Activated T-cell treated with anti-CD3 and anti-CD28 coated beads, Interleukin-2, amount 50 U/mL, for 72 hours (primary cell): ENCODE measurements at places on chromosomes 1 and 21.
A peak's percentile ranks its signal among the peaks of the same experiment; 100 is the strongest.

- no peak overlapping the region for H3K4me3 ChIP-seq
- no peak for DNase-seq
- peaks cover 7% of the 10 kb centered on the region for H3K4me1 ChIP-seq
- H3K27ac ChIP-seq: no peak overlapping the region
These were observed 1.4 kb upstream of the PTGFRN start for GRCh38 chr1:116908266-116908665.

DNA sequence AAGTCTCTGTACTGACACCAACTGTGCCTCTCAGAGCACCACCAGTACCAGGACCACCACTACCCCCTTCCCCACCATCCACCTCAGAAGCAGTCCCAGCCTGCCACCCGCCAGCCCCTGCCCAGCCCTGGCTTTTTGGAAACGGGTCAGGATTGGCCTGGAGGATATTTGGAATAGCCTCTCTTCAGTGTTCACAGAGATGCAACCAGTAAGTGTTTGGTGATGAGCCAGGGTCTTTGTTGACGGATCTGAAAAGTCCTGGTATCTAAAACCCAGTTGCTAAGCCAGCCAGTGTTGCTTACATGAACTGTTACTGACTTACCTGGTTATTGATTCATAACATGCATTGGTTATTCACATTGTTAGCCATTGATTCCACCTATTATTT is 1.1 kb downstream of the C1orf56 start:
- H3K27me3 ChIP-seq: no peaks in the 10 kb centered on the region
- H3K4me1 ChIP-seq: peaks cover 25% of the 10 kb centered on the region
- DNase-seq: no peak
- H3K36me3 ChIP-seq: peaks cover 3% of the 10 kb centered on the region
- peak overlapping the region; percentile 85 for H3K27ac ChIP-seq

DNA sequence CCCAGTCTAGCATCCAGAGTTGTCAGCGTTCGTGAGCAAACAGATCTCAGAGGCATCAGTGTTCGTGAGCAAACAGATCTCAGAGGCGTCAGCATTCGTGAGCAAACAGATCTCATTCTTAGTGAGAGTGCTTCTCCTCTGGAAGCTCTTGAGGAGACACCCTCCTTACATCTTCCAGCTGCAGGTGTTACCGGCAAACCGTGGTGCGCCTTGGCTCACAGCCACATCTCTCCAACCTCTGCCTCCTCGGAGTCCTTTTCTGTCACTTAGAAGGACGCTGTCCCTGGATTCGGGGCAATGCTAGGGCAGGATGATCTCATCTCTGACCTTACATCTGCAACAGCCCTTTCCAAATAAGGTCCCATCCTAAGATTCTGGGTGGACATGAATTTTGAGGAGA is 14.6 kb upstream of the UMODL1 start:
- H3K4me1 ChIP-seq: peaks cover 12% of the 10 kb centered on the region
- H3K27ac ChIP-seq: no peak overlapping the region
- no peak for DNase-seq

DNA sequence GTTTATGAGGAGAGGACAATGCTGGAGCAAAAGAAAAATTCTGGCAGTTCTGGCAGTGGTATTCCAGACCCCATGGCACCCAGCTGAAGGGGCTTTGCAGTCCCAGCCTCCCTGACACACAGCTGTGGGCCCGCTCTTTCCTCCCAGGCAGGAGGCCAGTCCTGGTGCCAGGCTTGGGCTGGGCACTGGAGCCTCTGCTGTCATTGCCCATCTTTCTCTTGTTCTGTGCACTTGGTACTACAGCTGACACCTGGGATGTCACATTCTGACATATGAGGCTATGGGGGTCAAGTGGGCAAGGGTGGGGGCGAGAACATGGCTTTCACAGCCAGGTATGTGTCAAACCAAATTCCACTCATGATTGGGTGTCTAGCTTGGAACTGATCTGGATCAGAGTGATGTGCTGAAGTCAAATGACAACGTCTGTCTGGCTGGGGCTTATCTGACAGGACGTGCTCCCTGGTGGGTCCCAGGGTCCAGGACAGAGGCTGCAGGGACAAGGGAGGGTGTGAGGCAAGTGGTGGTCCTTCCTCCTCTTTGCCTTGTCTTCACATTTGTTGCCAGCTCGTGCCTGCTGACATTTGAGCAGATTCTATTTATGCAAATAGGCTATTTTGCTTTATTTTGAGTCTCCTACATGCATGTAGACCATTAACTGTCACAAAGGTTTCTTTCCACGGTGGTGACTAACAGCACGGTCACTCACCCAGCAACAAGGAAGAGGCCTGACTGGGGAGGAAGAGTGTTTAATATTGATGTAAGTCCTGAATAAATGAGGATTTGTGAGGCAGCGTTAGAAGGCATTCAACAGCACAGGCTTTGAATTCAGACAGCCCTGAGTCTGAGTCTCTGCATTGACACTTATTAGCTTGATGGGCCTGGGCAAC is 336.3 kb downstream of the PBX1 start:
- H3K4me1 ChIP-seq: no peaks in the 10 kb centered on the region
- DNase-seq: no peak
- no peaks in the 10 kb centered on the region for H3K36me3 ChIP-seq
- no peak overlapping the region for H3K27ac ChIP-seq
- H3K27me3 ChIP-seq: no peaks in the 10 kb centered on the region

- H3K36me3 ChIP-seq: no peaks in the 10 kb centered on the region
- no peak for DNase-seq
- H3K27ac ChIP-seq: no peak overlapping the region
- no peaks in the 10 kb centered on the region for H3K27me3 ChIP-seq
These were observed 11.6 kb downstream of the GJA5 start for GRCh38 chr1:147748676-147749350.

- H3K27me3 ChIP-seq: peaks cover 6% of the 10 kb centered on the region
- no peak for DNase-seq
- H3K36me3 ChIP-seq: no peaks in the 10 kb centered on the region
- H3K4me1 ChIP-seq: peaks cover 6% of the 10 kb centered on the region
- no peak overlapping the region for H3K27ac ChIP-seq
These were observed 92.8 kb downstream of the PIK3R3 start for GRCh38 chr1:46039571-46040052.

DNA sequence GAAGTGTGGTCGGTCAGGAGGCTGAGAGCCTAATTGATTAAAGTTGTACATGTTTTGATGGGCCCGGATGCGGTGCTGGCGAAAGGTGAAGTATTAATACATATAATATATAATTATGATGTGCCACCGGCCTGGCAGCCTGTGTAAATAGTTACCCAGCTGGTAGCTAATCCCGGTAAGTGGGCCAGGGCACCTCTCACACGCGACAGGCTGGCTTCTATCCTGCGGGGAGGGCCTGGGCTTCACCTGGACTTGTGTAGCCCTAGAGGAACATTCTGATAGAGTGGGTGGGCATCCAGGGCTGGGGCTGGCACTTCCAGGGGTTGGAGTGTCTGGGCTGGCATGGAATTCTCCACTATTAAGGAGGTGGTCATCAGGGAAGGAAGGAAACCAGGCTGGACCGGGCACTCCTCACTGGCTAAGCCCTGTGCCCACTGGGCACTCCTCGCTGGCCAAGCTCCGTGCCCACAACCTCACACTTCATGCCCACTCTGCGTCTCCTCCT is 48.3 kb downstream of the IGSF21 start:
- H3K27me3 ChIP-seq: no peaks in the 10 kb centered on the region
- H3K4me1 ChIP-seq: no peaks in the 10 kb centered on the region
- no peak for DNase-seq

GRCh38 chr1:11613347-11613746 is 40.9 kb downstream of the FBXO2 start:
- DNase-seq: no peak
- no peaks in the 10 kb centered on the region for H3K36me3 ChIP-seq
- no peaks in the 10 kb centered on the region for H3K4me1 ChIP-seq
- H3K4me3 ChIP-seq: no peak overlapping the region
- no peak overlapping the region for H3K27ac ChIP-seq
- H3K27me3 ChIP-seq: peaks cover 6% of the 10 kb centered on the region

DNA sequence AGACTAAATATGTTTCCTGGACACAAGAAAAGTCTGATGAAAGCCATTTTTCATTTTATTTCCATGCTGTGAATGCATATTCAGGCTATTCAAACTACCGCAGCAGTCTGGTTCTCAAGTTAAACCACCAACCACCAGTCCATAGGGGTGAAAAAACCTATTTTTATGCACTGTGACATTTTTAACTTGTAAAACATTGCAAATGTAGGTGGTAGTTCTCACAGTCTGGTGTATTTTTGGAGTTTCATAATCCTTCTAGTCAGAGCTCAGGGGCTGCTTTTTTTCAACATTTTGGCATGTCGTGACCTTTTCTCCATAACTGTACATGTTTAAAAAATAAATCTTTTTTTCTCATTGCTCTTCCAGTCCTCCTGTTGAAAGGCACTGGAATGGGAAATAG is 907.6 kb upstream of the ADGRL2 start:
- H3K36me3 ChIP-seq: no peaks in the 10 kb centered on the region
- H3K4me3 ChIP-seq: no peak overlapping the region
- no peaks in the 10 kb centered on the region for H3K27me3 ChIP-seq
- DNase-seq: no peak

DNA sequence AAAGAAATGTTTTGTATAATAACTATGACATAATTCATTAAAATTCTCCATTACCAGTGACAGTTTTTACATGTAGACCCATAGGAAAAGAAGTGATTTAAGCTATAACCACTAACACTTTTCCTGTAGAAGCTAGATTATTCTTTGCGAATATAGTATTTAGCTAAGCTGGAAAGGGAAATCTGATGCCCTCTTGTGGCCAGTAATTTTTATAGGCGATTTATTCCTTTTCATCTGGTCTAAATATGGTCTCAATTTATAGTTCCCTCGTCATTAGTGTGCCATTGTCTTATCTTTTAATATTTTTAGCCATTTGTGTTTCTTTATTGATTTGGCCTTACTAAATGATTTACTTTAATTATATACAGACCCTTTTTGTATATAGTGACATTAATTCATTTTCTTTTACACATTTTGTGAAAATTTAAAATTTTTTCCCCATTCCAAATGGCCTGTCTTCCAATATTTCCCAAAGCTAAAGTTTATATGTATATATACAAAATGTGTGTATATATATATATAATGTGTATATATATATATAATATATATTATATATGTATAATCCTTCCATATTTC is 26.7 kb downstream of the BTG3 start:
- DNase-seq: peak; percentile 4
- no peak overlapping the region for H3K4me3 ChIP-seq
- H3K36me3 ChIP-seq: no peaks in the 10 kb centered on the region
- H3K27ac ChIP-seq: no peak overlapping the region
- H3K4me1 ChIP-seq: no peaks in the 10 kb centered on the region

DNA sequence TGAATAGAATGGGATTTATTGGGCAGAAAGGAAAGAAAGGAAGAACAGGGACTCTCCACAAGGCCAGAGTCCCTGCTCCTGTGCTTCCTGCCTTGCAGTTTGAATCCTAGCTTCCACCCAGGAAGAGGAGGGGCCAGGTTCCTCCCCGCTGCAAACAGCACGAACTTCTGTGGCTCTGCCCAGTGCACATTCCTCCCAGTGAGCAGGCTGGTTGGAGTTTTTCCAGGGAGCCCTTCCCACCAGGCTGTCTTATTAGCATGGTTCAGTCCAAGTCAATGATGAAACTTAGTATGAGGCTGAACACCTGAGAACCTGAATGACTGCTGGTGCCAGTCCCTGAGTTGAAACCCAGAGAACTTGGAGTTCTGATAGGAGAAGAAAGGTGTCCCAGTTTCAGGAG is 247.2 kb downstream of the DUSP10 start:
- no peak overlapping the region for H3K27ac ChIP-seq
- H3K4me3 ChIP-seq: no peak overlapping the region
- no peaks in the 10 kb centered on the region for H3K4me1 ChIP-seq
- no peaks in the 10 kb centered on the region for H3K36me3 ChIP-seq
- no peak for DNase-seq

- peaks cover 1% of the 10 kb centered on the region for H3K36me3 ChIP-seq
- H3K4me1 ChIP-seq: peaks cover 63% of the 10 kb centered on the region
- DNase-seq: peak; percentile 26
- H3K27ac ChIP-seq: peak overlapping the region; percentile 86
- no peaks in the 10 kb centered on the region for H3K27me3 ChIP-seq
These were observed 1.9 kb downstream of the ADARB1 start for GRCh38 chr21:45076245-45076711.

- no peaks in the 10 kb centered on the region for H3K4me1 ChIP-seq
- H3K36me3 ChIP-seq: no peaks in the 10 kb centered on the region
- peak; percentile 24 for DNase-seq
These were observed 26.5 kb upstream of the RPL11 start for GRCh38 chr1:23664837-23665795.

- H3K27me3 ChIP-seq: no peaks in the 10 kb centered on the region
These were observed 225.4 kb downstream of the SMYD3 start for GRCh38 chr1:246281639-246282038.

DNA sequence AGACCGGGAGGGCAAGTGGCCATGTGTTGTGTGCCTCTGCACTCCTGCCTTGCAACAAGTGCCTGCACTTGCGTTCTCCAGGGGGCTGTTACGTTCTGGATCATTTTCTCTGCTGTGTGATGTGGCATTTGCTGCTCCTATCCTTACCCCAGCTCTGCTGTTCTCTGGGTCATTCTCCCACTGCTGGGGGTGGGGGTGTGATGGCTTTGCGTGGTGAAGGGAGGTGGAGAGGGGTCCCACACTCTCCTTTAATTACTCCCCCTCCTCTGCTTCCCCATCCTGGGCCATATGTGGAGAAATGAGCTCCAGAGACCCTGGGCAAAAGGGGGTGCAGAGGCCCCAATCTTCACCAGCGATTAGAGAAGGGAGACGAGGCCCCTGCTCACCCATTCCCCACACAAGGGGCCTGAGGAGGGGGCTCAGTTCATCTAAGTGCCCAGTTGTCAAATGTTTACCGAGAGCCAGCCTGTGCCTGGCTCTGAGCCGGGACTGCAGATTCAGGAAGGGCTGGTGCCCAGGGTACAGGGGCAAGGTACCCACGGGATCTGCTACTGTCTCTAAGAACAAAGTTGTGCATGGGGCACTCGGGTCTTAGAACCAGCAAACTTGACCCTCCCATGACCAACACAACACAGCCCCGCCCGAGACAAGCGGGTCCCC is 355.4 kb downstream of the PTPRU start:
- no peak overlapping the region for H3K27ac ChIP-seq
- peaks cover 11% of the 10 kb centered on the region for H3K27me3 ChIP-seq
- no peak for DNase-seq
- no peaks in the 10 kb centered on the region for H3K36me3 ChIP-seq

DNA sequence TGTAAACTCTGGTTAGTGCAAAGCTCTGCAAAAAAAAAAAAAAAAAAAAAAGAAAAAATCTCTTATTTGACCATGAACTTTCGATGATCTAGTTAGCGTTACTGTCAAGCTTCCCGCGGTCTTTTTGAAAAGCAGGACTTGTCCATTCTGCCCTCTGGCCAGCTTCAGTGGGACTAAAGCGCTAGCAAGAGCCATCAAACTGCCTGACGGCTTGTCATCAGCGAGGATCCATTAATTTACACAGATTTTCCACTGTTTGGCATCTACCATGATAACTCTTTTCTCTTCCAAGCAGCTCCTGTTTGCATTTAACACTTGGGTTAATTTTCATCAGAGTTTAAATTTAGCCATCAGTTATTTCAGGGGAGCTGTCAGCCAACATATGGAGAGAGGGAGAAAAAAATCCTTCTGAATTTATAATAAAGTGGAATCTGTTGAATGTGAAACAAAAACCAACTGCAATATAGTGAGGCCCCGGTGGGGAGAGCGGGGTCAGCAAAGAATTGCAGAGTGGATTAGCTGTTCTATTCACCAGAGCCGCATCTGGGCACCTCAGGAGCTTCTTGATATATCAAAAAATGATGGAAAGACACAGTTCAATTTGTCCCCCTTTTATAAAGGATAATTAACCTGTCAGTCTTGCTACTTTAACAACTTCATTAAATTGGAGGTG is 298.2 kb downstream of the SPATA17 start:
- H3K36me3 ChIP-seq: no peaks in the 10 kb centered on the region
- no peak overlapping the region for H3K4me3 ChIP-seq
- DNase-seq: no peak
- no peaks in the 10 kb centered on the region for H3K27me3 ChIP-seq
- no peak overlapping the region for H3K27ac ChIP-seq
